ENCODE measurements at places on chromosomes 1 and 21.

GRCh38 chr21:37101384-37101783, 28.3 kb downstream of the TTC3 start:
- DNase-seq: no peak

DNA sequence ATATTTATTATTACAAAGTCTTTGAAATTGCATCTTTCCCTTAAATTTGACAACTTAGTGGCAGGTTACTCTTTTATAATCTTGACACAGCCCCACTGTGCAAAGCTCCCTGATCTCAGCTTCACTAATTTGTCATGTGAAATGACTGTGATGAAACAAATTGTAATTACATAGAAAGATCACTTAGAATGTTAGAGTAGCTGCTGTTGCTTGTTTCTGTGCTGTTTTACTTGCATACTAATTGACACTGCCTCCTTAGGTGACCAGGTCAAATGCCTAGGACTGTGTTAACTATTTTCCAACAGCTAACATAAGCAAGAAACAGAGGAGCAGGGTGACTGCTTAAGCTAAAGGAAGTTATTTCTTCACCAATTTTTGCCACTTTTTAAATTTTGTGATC, 211.3 kb downstream of the ZNF326 start:
- no peak for DNase-seq

DNA sequence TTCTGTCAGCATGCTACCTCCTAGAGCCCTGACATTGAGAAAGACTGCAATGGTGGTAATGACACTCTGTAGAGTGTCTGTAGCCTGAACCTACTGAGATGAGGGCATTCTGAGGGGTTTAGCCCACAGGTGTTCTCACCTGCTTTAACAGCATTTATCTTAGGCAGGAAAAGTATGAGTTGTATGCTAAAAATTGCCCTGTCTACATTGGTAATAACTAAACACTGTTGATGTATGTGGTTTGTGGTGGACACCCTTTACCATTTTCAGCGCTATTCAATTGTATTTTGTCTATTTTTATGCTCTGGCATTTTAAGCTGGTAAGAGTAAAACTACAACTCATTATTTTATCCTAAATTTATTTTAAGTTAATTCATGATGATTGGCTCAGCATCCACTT, 10.0 kb downstream of the PYHIN1 start:
- DNase-seq: no peak

DNA sequence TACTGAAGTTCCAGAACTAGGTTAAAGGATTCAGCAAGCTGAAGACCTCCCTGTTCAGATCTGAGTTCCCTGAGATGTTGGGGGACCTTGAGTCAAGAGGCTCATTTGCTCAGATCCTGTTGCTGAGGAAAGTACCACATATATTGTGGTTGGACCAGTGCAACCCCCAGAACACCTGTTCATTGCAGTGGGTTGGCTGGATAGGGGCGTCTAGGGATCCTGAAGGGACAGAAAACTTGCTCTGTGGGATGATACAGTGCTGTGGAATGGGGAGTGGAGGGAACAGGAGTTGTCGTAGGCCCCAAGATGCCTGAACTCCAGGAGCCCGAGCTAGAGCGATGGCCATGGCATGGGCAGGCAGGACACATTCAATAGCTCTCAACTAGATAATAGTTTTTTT, 24.6 kb upstream of the MAPKAPK2 start:
- no peak for DNase-seq

GRCh38 chr1:30005972-30006619, 717.3 kb downstream of the MATN1 start:
- DNase-seq: no peak

- no peak for DNase-seq
Measured at GRCh38 chr1:23389837-23390321, 20.2 kb upstream of the ZNF436 start.

DNA sequence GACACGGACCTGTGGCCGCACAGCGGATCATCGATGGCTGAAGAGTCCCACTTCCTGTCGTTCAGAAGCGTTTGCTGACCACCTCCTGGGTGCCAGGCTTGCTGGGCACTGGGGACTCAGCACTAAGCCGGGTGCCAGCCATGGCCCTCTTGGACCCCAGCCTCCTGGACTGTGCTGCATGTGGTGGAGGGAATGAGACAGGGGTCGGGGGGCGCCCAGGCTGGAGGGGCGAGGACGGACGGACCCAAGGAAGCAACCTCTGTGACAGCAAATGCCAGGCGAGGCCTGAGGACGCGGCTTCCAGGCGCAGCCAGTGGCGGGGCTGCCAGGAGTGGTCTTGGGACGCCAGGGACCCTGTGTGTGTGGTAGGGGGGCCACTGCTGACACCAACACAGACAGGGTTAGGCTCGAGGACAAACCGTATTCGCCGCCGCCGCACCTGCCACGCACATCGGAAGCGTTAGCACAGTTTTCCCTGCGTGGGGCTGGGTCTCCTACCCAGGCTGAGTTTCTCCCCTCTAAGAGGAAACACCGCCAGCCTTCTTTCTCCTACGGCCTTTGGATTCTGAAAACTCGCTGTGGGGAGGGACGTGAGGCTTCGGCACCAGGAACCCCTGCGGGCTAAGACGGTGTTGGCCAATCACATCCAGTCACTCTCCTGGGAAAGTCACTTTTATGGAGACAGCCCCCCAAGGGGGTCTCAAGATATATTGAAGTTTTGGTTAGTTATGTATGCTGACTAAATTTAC, 3.1 kb upstream of the MXRA8 start:
- no peak for DNase-seq

DNA sequence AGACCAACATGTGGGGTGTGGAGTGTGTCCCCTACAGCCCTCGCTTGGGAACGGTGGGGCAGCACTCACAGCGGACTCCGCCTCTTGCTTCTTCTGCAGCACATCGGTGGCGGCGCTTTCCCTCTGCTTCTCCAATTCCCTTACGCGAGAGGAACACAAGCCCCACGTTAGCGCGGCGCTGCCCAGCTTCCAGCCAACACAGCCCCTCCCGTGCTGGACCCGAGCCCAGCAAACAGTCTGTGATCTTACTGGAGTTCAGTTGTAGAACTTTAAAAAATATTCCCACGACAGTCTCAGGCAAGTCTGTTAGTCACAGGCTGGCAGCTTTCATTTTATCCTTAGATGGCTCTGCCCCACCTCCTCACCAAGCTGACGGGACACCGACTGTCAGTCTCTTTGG, 13.6 kb downstream of the THAP3 start:
- DNase-seq: peak; percentile 86

GRCh38 chr1:36520056-36520455, 37.3 kb upstream of the CSF3R start:
- no peak for DNase-seq

- no peak for DNase-seq
Measured at GRCh38 chr1:78224861-78225552, 179.2 kb downstream of the GIPC2 start.

DNA sequence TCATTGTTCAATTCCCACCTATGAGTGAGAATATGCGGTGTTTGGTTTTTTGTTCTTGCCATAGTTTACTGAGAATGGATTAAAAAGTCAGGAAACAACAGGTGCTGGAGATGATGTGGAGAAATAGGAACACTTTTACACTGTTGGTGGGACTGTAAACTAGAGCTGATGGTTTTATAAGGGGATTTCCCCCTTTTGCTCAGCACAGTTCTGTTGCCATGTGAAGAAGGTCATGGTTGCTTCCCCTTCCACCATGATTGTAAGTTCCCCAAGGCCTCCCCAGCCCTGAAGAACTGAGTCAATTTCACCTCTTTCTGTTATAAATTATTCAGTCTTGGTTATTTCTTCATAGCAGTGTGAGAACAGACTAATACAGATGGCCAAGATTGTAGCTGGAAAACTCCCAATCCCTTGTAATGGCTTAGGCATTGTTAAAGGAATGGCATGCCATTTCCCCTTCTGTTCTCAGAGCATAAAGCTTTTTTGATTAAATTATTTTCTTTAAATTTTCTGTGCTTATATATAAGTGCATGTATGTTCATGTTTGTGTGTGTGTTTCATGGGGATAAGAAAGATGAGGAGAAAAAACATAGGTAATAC, 144.8 kb downstream of the BACH1 start:
- no peak for DNase-seq

DNA sequence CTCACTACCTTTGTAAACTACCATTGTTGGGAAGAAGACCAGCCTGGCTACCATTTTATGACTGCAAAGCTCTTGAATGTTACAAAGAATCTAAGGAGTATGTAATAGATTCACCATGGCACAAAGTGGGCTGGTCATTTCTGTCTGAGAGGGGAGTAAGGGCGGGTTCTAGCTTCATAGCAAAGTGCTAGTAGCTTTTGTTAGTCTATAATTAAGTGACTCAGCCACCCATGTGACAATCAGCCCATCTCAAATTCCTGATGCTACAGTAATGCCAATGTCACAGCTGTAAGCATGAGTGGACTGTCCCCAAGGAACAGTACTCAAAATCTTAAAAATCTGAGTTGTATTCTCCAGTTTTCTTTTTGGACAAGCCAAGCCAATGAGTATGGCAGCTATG, 15.4 kb upstream of the OTUD3 start:
- DNase-seq: no peak

DNA sequence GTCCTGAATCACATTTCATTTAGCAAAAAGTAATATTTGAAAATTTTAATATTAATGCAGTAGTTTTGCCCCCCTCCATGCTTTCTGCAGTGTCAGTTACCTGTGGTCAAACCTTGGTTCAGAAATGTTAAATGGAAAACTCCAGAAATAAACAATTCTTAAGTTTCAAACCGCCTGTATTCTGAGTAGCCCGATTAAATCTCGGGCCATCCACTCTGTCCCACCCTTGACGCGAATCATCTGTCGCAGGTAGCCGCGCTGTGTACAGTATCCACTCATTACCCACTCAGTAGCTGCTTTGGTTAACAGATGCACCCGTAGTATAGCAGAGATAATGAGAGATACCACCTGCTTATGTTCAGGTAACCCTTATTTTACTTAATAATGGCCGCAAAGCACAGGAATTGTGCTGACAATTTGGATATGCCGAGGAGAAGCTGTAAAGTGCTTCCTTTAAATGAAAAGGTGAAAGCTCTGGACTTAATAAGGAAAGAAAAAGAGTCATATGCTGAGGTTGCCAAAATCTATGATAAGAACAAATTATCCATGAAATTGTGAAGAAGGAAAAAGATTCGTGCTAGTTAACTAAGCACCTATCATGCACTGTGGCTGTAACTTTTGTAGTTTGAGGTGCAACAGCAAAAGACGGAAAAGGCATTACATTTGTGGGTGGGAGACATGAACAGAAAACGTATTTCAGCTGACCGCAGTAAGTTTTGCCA, 889 bp upstream of the SCYL3 start:
- DNase-seq: no peak

GRCh38 chr1:85892366-85892765, 184.1 kb upstream of the ZNHIT6 start:
- no peak for DNase-seq

GRCh38 chr1:4601941-4602340, 52.5 kb upstream of the AJAP1 start:
- no peak for DNase-seq

GRCh38 chr1:177794376-177794991, 175.4 kb downstream of the SEC16B start:
- no peak for DNase-seq

Data from left hindlimb (tissue), 1 donor.